ENCODE measurements at places on chromosomes 1 and 21.

DNA sequence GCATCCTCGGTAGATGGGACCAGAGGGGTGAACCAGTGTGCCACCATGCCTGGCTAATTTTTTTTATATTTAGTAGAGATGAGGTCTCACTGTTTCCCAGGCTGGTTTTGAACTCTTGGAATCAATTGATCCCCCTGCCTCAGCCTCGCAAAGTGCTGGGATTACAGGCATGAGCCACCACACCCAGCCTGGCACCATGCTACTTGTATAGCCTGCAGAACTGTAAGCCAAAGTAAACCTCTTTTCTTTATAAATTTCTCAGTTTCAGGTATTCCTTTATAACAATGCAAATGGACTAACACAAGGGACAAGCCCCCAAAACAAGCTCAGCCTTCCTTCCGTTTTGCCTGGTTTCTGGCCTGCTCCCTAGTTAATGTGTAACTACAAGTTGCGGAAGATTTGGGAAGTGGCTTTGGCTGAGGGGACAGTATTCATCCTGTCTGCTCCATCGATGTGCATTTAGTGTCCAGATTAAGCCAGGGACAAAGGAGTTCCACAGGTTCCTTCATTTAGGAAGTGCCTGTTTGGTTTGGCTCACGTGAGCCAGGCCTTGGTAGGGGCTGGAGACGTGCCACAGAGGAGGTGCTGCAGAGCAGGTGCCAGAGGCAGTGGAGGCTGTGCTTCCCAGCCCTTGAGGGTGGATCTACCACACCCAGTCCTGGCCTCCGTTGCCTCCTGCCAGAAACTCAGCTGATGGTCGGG lies 4.4 kb downstream of the AVPR1B start:
- no peak for DNase-seq

DNA sequence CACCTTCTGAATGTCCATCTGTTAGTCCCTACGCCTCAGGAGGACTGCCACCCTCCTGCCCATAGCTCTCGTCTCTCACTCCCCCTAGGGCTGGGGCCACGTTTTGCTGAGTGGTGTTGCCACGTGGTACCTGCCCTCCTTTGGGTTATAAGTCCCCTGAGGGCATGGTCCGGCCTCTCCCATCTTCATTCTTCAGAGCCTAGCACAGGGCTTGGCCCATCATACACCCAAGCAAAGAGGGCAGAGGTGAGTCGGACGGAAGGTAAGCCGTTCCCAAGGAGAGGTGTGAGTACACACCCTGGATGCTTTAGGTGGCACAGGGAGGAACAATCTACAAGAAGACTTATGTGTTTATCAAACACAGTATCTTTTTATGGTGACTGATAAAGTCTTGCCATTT lies 10.9 kb downstream of the PADI2 start:
- no peak for DNase-seq

GRCh38 chr1:234821840-234822239 lies 211.9 kb upstream of the IRF2BP2 start:
- DNase-seq = no peak

DNA sequence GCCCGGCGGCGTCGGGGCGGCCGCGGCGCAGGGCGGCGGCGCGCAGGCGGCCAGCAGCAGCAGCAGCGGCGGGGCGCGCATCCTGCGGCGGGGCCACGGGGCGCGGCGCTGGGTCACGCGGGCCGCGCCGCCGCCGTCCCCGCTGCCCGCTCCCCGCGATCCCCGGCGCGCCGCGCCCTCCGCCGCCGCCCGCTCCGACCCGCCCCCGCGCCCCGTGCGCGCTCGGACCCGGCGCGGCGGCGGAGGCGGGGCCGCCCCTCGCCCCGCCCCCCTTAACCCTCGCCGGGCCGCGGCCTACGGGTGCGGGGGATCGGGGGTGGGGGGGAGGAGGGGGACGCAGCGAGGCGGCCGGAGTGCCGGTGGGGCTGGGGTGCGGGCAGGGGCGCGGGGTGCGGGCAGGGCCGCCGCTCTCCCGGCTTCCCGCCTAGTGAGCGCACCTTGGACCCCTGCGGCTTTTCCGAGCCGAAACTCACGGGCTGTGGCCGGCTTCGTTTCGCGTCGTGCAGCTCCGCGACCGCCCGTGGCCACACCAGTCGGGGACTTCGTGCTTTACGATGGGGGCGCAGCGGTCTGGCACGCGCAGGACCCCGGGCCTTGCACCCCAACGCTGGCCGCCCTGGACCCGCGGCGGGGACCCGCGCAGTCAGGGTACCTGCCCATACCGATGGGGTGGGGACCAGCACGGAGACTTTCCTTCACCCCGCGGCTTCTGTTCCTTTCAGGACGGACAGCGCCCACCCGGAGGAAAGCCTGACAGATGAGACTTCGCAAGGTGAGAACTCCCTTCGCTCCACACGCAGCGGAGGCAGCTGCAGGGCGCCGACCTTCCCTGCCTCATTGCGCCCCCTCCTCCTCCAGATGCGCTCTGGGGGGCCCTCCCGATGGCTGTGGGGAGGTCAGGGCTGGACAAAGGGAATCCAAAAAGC lies at the start of gene FNDC10:
Gene FNDC10 (minus strand): TSS at position 201 of the 926 bp plus-strand sequence. CDS start 120 bp downstream, at position 81.
- peak; percentile 18 for DNase-seq
